Germinal center (tissue), 1 donor: ENCODE measurements at places on chromosomes 11 and 22.

DNA sequence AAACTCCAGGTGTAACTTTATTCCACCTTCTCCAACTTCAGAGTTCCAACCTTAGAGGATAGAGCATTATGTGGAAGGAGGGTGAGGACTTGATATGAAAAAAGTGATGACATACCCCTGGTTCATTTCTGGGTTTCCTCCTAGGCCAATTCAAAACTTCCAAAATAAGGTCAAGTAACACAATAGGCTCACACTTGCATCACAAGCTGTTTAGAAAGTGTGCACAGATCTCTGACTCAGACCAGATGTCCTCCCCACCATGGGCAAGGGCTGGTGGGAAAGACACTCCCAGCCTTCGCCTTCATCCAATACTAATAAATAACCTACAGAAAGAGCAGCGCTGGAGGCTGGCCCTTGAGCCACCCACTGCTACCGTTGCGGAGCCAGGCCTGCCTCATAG is 5.8 kb upstream of the BUD13 start:
- DNase-seq, result no peak

- no peak for DNase-seq
These were observed 296.7 kb upstream of the SYN3 start for GRCh38 chr22:33354928-33355327.

GRCh38 chr11:125342281-125342930 is 153.7 kb downstream of the FEZ1 start:
- no peak for DNase-seq

DNA sequence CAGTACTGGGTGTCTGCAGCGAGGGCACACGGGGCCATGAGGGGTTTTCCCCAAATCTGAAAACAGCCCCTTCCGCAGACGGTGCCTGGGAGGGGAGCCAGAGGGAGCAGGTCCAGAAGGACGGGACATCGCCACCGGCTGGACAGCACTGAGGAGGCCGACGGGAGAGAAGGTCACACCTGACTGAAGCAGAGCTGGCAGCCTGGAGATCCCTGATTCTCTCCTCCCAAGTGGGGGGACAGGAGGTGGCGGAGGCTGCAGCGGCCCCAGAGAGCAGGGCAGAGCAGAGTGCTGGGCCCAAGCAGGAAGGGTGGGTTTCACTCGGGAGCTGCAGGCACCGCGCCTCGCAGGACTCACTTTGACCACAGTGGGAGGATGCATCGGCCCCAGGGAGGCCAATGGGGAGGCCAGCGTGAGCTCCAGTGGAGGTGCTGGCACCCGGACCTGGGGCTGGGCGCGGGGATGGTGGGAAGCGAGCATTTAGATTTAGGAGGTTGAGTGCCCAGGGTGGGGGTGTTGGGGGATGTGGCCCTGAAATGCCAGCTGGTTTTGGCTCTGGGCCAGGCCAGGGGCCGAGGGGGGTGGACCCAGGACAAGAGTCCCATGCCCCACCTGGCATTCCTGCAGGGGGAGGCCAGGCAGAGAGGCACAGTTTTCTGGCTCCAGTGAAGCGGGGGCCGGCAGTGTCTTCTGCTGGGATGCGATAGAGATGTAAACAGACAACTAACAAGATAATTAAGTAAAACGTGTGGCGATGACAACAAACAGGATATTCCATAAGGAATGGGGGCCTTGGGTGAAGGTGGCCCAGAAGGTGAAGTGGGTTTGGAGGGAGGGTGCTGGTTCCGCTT is 92.3 kb upstream of the FGF3 start:
- no peak for DNase-seq

GRCh38 chr22:44406341-44407170 is 91.5 kb downstream of the RTL6 start:
- DNase-seq, result no peak

GRCh38 chr11:94546886-94547285 is 3.2 kb downstream of the FUT4 start:
- DNase-seq, result no peak

GRCh38 chr22:34946339-34946985 is 119.5 kb upstream of the ISX start:
- no peak for DNase-seq

- DNase-seq, result no peak
These were observed 90.4 kb upstream of the SLC25A18 start for GRCh38 chr22:17472932-17473331.

DNA sequence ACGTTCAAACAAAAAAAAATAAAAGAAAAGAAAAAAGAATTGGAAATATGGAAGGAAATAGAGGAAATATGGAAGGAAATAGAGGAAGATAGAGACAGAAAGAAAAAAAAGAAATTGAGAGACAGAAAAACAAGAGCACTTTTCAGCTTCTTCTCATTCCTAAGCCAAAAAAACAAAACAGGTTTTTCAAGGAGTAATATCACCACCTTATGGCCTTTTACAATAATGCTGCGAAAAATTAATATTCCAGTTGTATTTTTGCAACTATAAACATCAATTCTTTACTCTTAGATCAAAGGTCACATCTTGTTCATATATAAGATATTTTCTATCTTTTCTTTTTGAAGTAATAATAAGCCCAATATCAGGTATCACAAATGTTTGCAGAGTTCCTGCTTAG is 328.3 kb downstream of the FAT3 start:
- no peak for DNase-seq

DNA sequence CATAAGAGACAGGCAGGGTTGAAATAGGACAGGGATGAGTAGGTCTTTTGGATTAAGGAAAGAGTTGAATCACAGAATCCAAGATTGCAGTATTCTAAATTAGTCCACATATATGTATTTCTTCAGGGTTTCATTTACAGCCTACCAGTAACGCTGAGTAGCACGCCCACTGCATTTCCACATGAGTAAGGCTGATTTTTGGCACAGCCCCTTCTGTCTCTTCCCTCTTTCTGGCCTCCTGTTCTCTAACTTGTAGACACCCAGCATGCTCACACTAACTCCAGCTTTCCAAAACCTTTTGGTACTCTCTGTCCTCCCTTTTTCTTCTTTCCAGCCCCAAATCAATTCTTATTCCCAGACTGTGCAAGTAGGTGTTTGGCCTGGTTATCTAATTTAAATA is 3.7 kb upstream of the SIK2 start:
- DNase-seq, result no peak
